ENCODE measurements at places on chromosomes 3 and 15.
A peak's percentile ranks its signal among the peaks of the same experiment; 100 is the strongest.

GRCh38 chr15:26892182-26892518 is 25.3 kb downstream of the GABRA5 start:
- no peak for DNase-seq

- no peak for DNase-seq
These were observed 143.4 kb downstream of the FNDC3B start for GRCh38 chr3:172182797-172183196.

GRCh38 chr3:16410659-16411058 is 102.8 kb downstream of the RFTN1 start:
- DNase-seq = no peak

GRCh38 chr3:111926266-111926676 is 52.6 kb upstream of the ABHD10 start:
- no peak for DNase-seq

GRCh38 chr3:16770021-16770420 is 114.7 kb upstream of the PLCL2 start:
- DNase-seq = no peak

GRCh38 chr3:66392512-66392911 is 108.3 kb downstream of the LRIG1 start:
- no peak for DNase-seq

DNA sequence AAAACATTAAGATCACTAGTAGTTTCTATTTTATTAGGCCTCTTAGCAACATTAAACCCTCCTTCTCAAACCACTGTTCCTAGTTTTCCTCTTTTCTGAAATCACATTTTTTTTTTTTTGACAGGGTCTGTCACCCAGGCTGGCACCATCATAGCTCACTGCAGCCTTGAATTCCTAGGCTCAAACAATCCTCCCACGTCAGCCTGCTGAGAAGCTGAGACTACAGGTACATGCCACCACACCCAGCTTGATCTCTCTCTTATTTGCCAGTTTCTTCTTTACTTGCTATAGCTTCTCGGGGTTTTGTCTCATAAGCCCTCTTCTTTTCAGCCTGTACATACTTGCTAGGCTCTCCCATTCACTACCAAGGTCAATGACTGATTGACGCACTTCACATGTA is 28.0 kb downstream of the SENP8 start:
- DNase-seq = no peak

GRCh38 chr3:17423786-17424536 is 318.5 kb downstream of the TBC1D5 start:
- peak; percentile 7 for DNase-seq

DNA sequence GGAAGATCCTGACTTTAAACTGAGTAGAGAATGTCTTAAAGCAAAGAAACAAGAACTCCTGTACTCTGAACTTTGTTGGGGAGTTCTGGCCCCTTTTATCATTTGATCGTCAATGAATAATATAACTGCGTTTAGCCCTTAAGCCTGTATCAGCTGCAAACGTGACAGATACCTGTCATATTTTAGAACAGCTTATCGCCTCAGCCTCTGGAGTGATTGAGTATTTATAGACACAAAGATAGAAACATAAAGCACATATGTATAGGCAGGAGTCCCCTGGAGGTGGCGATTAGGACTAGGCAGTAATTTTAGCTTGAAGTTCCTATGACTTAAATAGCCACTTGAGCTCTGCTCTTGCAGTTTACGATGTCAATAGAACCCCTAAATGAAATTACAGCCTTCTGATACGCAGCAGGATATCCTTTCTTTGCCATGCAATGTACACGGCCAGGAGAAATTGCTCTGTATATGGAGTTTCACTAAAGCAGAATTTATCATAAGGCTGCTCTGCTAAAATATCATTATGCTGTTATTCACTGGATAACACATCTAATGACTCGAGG is 321.8 kb downstream of the TIGIT start:
- DNase-seq = no peak

- no peak for DNase-seq
These were observed 156.1 kb downstream of the FBLN2 start for GRCh38 chr3:13705051-13705450.

DNA sequence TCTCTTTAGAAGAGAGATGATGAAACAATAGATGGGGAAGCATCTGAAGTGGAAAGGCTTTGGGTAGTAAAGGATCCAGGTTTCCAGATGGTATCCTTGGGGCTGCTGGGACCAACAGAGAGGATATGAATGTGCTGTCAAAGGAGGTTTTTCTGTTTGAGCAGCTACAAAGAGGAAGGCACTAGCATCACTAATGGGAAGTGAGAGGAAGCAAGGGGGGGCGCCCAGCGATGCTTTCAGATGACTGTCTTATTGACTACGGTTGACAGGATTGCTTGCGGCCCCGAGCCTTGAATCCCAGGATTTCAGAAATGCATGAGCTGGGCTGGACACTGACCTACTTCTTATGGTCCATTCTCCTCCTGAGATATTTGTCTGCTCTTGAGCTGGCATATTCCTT is 103.8 kb upstream of the GALNT15 start:
- DNase-seq = no peak

DNA sequence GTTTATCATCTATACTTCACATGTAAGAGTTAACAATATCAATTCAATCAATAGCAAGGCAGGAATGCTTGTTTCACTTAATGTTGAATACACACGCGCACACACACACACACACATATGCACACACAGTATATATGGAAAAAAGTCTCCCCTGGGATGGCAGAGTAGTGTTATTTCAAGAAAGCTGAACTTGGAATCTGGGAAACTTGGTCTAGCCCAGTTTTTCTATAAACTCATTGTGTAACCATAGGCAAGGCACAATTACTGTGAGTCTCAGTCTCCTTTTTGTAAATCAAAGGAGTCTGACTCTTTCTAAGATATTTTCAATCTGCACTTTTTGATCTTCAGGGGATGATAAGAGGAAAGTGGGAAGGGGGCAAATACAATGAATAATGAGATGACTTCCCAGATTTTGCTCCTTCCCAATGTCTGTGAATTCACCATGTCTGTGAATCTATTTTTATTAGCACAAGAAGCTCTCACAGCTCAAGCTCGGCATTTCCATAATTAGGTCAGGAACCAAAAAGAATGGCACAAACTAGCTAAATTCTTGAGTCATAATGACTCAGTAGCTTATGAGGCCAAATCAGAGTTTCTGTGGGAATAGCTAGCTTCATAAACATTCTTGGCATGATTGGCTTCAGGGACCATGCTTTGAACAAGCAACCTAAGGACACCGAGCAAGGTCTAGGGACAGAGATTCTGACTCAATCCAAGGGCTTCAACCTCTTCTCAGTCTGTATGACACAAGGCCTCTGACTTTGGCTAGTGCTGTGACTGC is 227.4 kb upstream of the DCBLD2 start:
- DNase-seq = peak; percentile 94

- DNase-seq = no peak
These were observed 12.0 kb upstream of the NMNAT3 start for GRCh38 chr3:139689708-139690228.

DNA sequence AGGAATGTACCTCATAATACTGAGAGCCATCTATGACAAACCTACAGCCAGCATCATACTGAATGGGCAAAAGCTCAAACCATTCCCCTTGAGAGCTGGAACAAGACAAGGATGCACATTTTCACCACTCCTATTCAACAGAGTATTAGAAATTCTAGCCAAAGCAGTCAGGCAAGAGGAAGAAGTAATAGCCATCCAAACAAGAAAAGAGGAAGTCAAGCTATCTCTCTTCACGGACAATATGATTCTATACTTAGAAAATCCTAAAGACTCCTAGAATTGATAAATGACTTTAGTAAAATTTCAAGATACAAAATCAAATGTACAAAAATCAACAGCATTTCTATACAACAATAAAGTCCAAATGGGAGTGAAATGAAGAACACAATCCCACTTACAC is 30.2 kb downstream of the OCA2 start:
- no peak for DNase-seq

GRCh38 chr3:143825513-143825912 is 22.8 kb downstream of the SLC9A9 start:
- DNase-seq = no peak

GRCh38 chr3:170563712-170564423 is 22.0 kb downstream of the SLC7A14 start:
- DNase-seq = peak; percentile 56

- DNase-seq = no peak
These were observed 251.6 kb upstream of the ZPLD1 start for GRCh38 chr3:102183186-102183585.

- peak; percentile 53 for DNase-seq
These were observed 76.4 kb downstream of the BBX start for GRCh38 chr3:107598926-107599771.

GRCh38 chr3:167372138-167372537 is 8.0 kb downstream of the ZBBX start:
- DNase-seq = no peak

GRCh38 chr3:184727357-184728009 is 15.6 kb upstream of the MAGEF1 start:
- peak; percentile 81 for DNase-seq

DNA sequence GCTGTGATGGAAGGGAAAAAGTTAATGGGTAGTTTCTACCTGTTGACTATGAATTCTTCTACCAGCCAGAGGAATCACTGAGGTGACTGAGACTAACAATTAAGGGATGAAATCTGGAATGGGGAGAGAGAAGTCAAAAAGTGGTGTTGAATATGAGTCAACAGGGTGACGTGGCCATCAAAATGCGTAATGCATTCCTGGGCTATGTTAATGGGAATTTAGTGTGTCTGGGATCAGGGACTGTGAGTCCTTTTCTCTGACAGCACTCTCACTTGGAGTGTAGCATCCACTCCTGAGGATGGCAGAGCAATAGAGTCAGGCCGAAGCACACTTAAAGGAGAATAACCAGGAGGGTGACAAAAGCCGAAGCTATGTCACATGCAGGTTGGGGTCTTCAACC is 60.4 kb downstream of the MESD start:
- DNase-seq = peak; percentile 86

- peak; percentile 40 for DNase-seq
These were observed 388.3 kb downstream of the FEZF2 start for GRCh38 chr3:61985020-61985419.

DNA sequence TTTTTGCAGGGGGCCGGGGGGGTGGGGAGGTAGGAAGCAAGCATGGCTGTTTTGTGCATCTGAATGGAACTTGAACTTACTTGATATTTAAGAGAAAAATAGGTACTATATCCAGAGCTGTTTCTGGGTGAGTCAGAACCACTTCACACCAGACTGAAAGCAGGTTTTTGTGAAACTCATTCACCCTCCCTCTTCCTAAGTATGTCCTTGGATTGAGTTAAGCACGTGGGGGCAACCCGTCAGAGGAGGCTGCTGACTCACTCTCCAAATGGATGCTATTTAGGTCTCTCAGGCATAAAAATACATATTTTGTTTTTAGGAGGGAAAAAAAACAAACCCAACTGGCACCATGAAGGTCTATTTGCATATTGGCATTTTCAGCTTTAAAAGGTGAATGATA is 270.3 kb downstream of the RYR3 start:
- DNase-seq = no peak

GRCh38 chr15:32774022-32774421 is 56.2 kb downstream of the GREM1 start:
- DNase-seq = peak; percentile 89

DNA sequence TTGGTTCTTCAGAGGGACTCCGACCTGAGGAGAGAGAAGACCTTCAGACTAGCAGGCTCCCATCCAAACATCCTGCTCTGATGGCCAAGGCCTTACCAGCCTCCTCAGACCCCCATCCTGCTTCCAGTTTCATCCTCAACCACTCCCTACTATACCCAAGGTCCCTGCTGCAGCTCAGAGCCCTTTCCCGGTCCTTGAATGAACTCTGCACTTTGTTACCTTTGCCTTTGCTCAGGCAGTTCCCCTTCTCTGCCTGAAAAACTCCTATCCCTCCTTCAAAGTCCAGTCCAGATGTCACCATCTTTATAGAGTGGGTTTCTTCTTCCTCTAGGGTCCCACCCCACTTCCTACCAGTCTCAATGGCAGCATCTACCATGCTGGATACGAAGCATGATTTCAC is 13.1 kb downstream of the EFCAB12 start:
- DNase-seq = no peak

DNA sequence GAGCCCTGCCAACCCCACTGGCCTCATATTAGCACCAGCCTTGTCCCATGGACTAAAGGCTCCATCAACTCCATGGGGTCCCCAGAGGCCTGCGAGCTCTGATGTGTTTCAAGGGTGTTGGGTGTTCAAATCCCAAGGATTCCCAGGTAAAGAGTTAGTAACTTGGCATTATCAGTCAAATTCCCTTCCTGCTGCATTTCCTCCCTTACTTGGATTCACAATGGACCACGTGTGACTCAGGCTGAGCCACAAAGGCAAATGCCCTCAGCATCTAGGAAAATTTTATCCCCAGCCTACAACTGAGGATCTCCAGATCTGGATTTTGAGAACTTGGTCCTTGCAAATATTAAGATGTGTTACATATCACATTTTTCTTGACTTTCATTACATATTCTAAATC is 58.8 kb downstream of the GADL1 start:
- DNase-seq = no peak

DNA sequence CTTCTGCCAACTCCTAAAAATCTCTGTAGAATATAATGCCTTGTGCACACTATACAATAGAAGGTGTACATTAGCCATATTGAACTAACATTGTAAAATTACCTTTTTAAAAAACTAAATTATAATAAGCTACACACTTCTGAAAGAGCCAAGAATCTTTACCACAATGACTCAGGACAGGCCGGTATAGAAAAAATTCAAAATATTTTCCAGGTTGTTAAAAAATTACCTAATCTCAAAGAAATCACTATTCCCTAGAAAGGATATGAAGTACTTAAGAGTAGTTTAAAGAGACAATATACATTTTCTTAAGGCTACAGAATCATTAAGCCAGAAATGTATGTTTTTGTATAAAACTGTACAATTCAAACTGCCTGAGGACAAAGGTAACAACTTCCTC is 48.5 kb downstream of the TJP1 start:
- no peak for DNase-seq

- DNase-seq = no peak
These were observed 26.3 kb downstream of the ALS2CL start for GRCh38 chr3:46667061-46667621.

DNA sequence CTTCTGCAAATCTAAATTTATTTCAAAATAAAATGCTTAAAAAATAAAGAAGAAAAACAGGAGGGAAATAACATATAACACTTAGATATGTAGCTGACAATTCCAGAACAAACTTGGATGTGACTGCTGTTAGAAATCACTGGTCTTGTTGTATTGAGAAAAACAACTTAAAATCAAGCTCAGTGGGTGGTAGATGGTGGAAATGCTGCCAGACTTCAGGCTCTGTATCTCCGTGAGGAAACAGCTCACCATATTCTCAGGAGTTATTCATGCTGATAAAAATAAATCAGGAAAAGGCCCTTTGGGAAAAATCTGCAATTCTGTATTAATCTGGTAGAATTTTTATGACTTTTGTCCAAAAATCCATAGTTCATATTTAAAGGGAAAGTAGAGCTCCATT is 477.6 kb downstream of the RAP2B start:
- no peak for DNase-seq

GRCh38 chr3:80238152-80238551 is 470.4 kb upstream of the ROBO1 start:
- no peak for DNase-seq

Measured in AG08395 (cell line).